ENCODE measurements at places on chromosomes 3 and 15.

GRCh38 chr3:13300546-13301285 lies 119.4 kb downstream of the NUP210 start:
- ATAC-seq, result no peak

DNA sequence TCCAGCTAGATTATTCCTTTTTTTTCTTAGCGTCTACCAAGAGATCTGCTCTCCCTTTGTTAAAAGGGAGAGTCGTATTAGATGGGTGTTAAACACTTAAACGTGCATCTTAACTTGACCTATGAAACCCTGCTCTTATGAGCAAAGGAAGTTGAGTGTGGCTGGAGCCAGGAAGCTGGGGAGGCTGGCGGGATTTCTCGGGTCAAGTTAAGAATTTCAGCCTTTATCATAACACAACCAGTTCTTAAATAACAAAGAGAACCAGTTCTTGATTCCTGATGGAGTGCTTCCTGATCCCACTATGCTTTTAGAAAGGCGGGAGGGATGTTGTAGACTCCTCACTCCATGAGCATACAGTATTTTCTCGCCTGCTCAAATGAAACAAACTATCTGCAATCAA lies 215.1 kb downstream of the ITPR1 start:
- no peak for ATAC-seq

GRCh38 chr15:68056097-68056865 lies 2.2 kb downstream of the PIAS1 start:
- ATAC-seq, result no peak

GRCh38 chr3:188385295-188385694 lies 231.3 kb downstream of the LPP start:
- ATAC-seq, result no peak

GRCh38 chr15:88023914-88024313 lies 232.6 kb downstream of the NTRK3 start:
- no peak for ATAC-seq

- ATAC-seq, result no peak
These were observed 144.6 kb downstream of the MAGI1 start for GRCh38 chr3:65894126-65894525.

DNA sequence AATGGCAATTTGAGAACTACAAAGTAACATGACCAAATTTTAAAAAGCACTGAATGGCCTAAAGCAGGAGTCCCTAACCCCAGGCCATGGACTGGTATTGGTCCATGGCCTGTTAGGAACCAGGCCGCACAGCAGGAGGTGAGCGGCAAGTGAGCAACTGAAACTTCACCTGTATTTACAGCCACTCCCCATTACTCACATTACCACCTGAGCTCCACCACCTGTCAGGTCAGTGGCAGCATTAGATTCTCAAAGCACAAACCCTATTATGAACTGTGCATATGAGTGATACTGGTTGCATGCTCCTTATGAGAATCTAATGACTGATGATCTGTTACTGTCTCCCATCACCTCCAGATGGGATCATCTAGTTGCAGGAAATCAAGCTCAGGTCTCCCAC lies 48.8 kb downstream of the SENP7 start:
- ATAC-seq, result no peak

DNA sequence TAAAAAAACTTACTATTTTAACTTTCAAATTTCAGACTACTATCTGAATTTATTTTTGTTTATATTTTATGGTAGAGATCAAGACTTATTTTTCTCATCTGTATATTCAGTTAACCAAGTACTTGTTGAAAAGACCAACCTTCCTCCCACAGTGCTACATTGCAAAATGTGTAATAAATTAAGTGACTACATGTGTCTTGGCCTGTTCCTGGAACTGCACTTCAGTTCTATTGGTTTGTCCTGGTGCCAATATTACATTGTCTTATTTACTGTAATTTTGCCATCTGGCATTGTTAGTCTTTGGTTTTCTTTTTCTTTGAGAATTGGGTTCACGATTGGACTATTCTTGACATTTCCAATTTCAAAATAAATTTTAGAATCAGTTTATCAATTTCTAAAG lies 138.4 kb upstream of the KCNMB2 start:
- ATAC-seq, result no peak

GRCh38 chr3:151003029-151003767 lies 30.7 kb upstream of the CLRN1 start:
- ATAC-seq, result peak; percentile 36

DNA sequence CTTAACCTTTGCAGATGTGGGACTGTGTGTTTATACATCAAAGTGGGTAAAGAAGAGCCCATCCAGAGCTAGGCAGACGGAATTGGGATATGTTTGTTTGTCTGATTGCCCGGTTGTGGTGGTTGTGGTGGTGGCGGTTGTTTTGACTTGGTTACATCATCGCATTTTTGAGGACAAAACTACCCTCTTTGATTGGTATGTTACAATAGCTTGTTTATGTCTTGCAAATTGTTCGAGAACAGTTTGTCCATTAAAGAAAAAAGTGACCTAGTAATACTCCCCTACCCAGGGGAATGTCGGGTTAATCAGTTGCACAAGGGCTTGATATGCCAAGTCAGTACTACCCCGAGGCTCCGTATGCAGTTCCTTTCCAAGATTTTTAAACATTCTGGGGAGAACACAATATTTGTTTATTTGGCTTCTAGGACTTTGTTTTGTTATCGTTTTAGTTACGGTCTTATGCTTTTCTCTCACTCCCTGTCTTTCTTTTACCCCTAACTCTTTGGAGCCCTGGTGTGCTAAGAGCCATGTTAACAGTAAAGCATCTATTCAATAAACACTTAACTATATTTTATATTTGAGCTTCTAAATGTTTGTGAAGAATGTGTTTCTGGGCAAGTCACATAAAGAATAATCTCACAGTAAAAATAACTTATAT lies 315.4 kb downstream of the LPP start:
- no peak for ATAC-seq

DNA sequence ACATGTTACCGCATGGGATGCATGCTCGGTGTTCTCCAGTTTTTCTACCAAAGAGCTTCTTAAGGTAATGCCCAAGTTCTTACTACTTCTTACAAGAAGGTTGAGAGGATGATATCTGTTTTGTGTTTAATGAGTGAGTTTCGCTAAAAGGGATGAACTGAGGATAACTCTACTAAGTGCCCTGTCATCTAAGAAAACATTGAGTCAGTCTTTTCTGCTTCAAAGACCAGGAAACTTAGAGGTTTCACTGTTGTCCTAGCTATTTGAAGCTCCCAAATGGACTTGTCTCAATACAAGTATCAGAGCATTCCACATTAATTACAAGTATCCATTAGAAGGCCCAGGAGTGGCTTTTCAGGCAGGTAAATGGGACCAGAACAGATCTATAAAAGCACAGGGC lies 296.2 kb downstream of the KBTBD8 start:
- no peak for ATAC-seq

DNA sequence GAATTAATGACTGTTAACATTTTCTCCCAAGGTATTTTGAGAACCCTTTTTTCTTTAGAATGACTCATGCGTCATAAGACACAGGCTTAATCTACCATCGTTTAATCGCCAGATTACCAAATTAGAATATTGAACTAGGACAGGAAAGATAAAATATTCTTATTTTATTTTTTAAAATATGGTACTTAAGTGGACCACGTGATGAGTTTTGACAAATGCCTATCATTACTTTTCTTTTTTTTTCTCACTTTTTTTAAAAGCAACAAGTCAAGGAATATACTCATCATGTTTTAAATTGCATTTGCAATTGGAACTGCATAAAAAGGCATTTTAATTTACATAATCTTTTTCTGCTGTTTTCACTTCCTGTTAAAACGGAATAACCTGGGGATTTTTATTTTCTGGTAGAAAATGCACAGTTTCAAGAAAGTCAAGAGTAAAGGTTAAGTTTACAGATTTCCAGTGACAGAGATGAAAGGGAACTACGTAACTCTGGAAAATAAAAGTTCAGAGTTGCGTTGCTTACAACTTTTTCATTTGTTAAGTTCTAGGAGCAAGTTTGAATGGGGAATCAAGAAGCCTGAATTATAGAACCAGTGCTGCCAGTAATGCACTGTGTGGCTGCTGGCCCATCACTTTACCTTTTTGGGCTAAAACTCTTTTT lies 23.6 kb downstream of the SIAH2 start:
- ATAC-seq, result peak; percentile 55

DNA sequence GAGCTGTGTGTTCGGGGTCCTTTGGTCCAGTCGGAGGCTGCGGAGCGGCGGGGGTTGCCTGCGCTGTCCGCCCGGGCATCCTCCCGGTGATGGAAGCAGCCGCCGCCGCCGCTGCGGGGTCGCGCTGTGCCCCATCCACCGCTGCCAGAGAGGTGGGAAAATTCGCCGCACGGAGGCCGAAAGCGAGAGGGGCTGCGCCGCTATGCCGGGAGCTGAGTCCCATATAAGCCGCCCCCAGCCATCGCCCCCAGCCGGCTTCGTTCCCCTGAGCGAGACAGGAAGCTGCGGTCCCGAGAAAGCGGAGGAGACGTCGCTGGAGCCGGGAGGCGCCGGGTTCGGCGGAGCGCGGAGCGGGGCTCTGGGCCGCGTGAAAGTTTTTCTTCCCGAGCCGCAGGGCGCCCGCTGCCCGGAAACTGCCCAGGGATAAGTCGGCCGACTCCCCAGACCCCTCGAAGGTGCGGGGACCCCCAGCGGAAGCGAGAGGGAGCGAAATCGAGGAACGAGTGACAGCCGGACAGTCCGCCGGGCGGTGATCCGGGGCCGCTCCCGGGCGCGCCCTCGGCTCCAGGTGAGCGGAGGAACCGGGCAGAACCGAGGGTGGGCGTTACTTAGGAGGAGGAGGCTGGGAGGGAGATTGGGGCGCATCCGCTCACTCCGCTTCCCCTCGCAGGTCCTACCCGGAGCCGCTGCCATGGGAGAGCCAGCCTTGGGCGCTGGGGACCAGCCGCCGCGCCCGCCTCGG lies 574 bp downstream of the CHST2 start:
- peak; percentile 2 for ATAC-seq

- no peak for ATAC-seq
These were observed 19.8 kb downstream of the CHCHD6 start for GRCh38 chr3:126723801-126724200.

- no peak for ATAC-seq
These were observed 90.9 kb upstream of the ASB14 start for GRCh38 chr3:57383406-57383805.

DNA sequence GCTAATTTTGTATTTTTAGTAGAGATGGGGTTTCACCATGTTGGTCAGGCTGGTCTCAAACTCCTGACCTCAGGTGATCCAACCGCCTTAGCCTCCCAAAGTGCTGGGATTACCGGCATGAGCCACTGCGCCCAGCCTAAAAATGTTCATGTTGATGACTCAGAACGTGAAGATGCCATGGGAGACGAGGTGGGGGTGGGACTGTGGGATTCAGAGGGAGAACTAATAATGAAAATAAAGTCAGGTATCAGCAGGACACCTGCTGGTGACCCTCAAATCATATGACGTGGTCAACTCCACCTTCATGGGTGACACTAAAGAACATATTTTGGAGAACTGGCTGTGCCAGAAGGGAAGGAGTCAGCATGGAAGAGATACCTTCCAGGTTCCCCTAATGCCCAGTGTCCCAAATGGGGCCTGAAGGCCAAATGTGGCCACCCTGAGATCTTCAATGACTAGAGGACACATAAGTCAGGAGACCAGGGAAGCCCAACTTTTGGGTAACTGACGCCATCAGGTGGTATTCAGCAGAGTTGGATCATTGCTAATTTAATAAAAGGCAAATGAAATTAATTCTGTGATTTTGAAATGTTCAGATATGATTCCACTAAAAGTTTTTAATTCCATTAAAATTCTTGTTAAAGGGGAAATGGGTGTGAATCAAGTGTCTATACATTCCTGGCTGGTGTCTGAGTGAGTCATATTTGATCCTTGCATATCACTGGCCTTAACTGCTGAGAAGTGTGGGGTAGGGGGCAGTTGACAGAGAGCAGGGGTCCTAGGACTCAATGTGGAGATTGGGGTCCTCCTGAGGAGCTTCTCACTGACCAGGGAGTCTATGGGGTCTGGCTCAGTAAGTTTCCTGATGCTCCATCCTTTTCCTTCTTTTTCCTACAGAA lies 88.6 kb upstream of the GSK3B start:
- ATAC-seq, result no peak

DNA sequence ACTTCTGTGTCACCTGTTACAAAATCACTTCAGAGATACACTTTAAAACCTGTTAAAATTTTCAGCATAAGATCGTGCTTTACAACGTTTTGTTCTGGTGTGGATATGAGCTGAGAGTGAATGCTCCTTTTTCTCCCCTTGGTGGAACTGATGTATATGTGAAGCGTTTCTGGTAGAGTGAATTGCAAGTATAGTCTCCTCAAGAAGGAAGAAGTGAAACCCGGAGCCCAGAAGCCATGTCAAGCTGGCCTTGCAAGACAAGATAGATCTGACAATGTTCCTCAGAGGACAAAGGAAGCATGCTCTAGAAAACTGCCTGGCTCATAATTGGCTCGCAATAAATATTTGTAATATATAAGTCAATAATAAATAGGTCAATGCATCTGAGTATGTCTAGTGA lies 23.6 kb downstream of the SERPINI2 start:
- peak; percentile 57 for ATAC-seq

DNA sequence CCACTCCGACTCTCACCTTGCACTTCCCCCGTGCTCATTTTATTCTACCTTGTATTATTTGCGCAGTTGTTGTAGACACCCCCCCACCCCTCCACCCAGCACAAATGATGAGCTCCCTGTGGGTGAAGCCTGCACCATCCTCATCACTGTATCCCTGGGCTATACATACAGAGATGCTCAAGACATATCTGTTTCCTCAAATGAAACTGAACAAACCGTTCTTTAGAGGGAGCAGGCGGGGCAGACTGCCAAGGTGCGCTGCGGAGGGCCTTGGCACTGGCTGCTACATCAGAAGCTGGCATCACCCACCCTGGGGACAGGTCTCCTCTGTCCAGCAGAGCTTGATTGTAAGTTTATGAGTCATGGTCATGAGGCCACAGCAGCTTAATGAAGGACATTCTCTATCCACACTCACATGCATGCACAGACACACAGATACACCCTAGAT lies 29.0 kb downstream of the ADCY5 start:
- ATAC-seq, result no peak

DNA sequence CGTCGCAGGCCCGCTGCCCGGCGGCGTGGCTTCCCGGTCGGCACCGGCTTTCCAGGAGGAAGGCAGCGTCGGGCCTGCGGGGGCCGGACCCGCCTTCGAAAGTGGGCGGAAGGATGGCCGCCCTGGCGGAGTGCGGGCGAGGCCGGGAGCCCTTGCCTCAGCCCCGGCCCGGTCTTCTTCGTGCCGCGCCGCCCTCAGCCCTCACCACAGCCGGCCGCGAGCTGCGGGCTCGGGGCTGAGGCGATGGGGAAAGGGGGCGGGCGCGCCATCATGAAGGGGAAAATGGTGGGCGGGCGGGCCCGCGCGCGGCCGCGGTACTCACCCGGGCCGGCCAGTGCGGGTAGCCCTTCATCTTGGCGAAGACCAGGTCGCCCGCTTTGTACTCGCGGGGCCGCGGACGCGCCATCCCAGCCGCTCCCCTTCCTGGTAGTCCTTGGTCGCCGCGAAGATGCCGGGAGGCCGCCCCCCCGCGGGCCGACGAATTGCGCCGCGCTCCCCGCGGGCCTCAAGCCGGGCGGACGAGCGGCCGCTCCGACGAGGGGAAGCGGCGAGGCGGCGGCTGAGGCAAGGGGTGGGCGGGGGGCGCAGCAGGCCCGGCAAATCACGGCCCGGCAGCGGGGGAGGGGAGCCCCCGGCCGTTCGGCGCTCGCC lies 489 bp downstream of the HDGFL3 start:
- ATAC-seq, result peak; percentile 32

- ATAC-seq, result no peak
These were observed 63.9 kb downstream of the NFKBIZ start for GRCh38 chr3:101913168-101913567.
